Suprapubic skin (tissue), 4 donors: ENCODE measurements at places on chromosomes 7 and 10. TPM values are rescaled to one million over a fixed set of nuclear protein-coding genes. Genes with fewer than 3 reads are reported as not detected.
A peak's percentile ranks its signal among the peaks of the same experiment; 100 is the strongest.

The MYH16 gene
- not detected for total RNA-seq

The EBLN1 gene
- total RNA-seq: not detected

The LIPN gene
- 7.2 TPM for total RNA-seq

The OPN4 gene
- not detected for total RNA-seq

- H3K4me3 ChIP-seq: no peak overlapping the region
- H3K36me3 ChIP-seq: no peaks in the 10 kb centered on the region
- DNase-seq: no peak
- peaks cover 7% of the 10 kb centered on the region for H3K27me3 ChIP-seq
- peaks cover 16% of the 10 kb centered on the region for H3K4me1 ChIP-seq
- no peak overlapping the region for H3K27ac ChIP-seq
Observed at GRCh38 chr7:44313621-44314031, 11.8 kb downstream of the CAMK2B start.

- peak overlapping the region; percentile 88 for H3K27ac ChIP-seq
- no peaks in the 10 kb centered on the region for H3K27me3 ChIP-seq
- H3K4me3 ChIP-seq: no peak overlapping the region
- H3K36me3 ChIP-seq: peaks cover 55% of the 10 kb centered on the region
- DNase-seq: no peak
Observed at GRCh38 chr10:72336259-72337038, 18.3 kb downstream of the DNAJB12 start.

DNA sequence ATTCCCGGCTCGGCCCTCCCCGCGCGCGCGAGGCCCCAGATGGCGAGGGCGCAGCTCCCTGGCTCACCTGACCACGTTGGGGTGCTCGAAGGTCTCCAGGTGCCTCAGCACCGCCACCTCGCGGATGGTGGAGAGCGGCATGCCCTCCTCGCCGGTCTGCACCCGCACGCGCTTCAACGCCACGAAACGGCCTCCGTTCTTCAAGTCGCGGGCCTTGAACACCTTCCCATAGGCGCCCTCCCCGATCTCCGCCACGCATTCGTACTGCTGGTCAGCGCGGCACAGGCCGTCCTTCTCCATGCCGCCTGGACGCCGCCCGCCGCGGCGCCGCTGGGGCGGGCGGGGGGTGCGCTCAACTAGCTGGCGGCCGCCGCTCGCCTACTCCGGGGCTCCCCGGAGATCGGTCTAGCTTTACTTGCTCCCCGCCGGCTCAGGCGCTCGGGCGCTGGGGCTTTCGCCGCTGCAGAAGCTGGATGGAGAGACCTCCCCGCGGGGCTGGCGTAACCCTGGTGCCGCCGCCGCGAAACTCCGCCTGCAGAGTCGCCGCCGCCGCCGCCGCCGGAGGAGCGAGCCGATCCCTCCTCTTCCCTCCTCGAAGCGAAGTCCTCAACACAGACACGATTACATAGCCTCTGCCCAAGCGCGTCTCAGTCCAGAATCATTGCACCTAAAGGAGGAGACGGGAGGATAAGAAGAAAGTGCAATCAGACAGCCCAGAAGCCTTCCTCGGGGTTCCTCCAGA lies 3.2 kb downstream of the CDK6 start:
- peak overlapping the region; percentile 83 for H3K4me3 ChIP-seq
- peak overlapping the region; percentile 88 for H3K27ac ChIP-seq
- H3K36me3 ChIP-seq: no peaks in the 10 kb centered on the region
- H3K4me1 ChIP-seq: peaks cover 41% of the 10 kb centered on the region
- peak; percentile 91 for DNase-seq

DNA sequence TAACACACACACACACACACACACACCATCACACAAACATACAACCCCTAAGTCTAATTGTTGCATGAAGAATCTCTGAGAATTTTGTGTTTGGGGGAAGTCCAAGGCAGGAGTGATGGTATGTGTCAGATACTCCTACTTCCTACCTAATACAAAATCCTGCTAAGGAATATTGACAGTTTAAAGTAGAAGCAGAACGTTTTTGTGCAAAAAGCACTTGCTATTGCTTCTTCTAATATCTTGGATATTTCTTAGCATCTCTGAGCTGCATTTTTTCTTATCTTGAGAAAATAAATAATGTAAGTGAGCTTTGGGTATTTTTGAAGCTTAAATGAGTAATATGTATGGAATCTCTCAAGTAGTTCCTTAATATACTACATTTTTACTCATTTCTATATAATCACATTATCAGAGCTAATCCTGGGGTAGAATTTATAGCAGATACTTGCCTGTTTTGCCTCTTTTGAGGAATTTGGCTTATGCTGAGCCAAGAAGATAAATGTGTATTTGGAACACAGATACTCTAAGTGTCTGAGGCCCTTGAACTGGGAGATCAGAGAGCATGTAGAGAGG lies 212.3 kb downstream of the DKK1 start:
- H3K27ac ChIP-seq: peak overlapping the region; percentile 38
- no peak overlapping the region for H3K4me3 ChIP-seq
- DNase-seq: no peak

- peaks cover 7% of the 10 kb centered on the region for H3K27me3 ChIP-seq
- DNase-seq: peak; percentile 77
- H3K4me1 ChIP-seq: no peaks in the 10 kb centered on the region
- H3K4me3 ChIP-seq: no peak overlapping the region
- H3K36me3 ChIP-seq: no peaks in the 10 kb centered on the region
Observed at GRCh38 chr10:78657163-78657861, 411.5 kb upstream of the ZMIZ1 start.

DNA sequence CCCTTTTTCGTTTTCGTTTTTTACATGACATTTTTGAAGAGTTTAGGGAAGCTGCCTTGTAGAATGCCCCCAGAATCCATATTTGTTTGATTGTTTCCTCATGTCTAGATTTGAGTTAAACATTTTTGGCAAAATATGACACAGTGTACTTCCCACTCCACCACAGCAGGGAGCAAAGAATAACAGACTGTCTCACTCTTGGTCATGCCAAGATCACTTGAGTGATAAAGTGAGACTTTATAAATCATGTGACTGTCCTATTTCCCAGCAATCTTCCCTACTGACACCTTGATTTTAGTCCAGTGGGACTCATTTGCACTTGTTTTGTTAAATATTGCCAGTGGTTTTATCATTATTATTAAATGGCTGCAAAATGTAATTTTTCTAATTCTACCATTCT lies 44.4 kb upstream of the USP6NL start:
- no peak for DNase-seq
- no peaks in the 10 kb centered on the region for H3K36me3 ChIP-seq
- no peak overlapping the region for H3K27ac ChIP-seq
- no peaks in the 10 kb centered on the region for H3K27me3 ChIP-seq
- peaks cover 6% of the 10 kb centered on the region for H3K4me1 ChIP-seq

DNA sequence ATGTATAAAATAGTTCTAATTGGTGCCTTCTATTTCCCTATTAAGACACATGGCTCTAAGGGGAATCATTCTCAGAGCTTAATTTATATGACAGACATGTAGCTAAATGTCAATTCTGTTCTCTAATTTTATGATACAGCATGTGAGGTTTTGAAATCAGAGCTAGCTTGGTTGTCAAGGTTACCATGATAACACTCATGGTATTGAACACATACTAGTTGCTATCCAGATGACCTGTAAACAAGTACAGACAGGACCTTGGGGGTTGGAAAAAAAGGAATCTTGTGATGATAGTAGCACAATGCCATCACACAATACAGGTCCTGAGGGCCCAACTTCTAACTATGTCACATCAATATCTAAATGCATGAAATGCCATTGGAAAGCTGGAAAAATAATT lies 49.2 kb downstream of the RHOBTB1 start:
- H3K27me3 ChIP-seq: no peaks in the 10 kb centered on the region
- no peaks in the 10 kb centered on the region for H3K36me3 ChIP-seq
- H3K27ac ChIP-seq: no peak overlapping the region
- no peaks in the 10 kb centered on the region for H3K4me1 ChIP-seq
- no peak overlapping the region for H3K4me3 ChIP-seq
